ENCODE measurements at places on chromosomes 12 and 14.

DNA sequence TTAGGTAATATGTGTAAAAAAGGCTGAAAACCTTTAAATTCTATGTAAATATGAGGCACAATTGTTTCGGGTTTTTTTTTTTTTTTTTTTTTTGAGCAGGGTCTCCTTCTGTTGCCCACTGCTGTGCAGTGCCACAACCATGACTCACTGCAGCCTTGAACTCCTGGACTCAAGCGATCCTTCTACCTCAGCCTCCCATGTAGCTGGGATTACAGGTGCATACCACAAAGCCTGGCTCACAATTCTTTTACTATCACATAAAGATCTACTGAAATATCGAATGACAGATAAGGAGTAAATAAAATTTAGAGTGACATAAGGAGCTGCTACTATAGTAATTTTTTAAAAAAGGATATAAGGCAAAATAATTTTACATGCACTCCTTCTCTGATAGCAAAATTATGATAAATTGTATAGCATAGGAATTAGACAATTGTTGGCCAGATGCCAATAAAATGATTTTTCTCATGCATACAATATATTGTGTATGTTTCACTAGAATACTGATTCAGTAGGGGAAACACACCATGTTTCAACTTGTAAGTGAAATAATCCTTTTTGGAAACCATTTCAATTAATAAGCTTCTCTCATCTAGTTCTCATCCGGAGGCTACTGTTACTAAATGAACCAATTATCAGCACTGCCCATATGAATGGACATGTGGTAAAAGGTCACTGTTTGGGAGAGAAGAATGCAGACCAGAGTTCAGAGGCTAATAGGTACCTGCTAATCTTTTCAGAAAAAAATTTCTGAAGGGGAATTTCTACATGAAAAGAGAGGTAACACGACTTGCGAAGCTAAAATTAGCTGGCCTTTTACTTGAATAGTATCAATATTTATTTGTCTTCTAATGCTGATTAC, 108.4 kb downstream of the PPP1R12A start:
- no peak for ATAC-seq

DNA sequence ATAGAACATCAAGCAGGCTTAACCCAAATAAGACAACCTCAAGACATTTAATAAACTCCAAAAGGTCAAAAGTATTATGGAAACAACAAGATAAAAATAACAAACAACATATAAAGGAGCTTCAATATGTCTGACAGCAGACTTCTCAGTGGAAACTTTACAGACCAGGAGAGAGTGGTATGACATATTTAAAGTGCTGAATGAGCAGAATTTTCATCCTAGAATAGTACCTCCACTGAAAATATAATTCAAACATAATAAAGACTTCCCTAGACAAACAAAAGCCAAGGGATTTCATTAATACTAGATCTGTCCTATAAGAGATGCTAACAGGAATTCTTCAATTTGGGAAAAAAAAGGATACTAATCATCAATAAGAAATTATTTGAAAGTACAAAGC, 1005.0 kb downstream of the TMTC2 start:
- no peak for ATAC-seq

- ATAC-seq: no peak
Measured at GRCh38 chr12:26941215-26941594, 2.9 kb downstream of the FGFR1OP2 start.

DNA sequence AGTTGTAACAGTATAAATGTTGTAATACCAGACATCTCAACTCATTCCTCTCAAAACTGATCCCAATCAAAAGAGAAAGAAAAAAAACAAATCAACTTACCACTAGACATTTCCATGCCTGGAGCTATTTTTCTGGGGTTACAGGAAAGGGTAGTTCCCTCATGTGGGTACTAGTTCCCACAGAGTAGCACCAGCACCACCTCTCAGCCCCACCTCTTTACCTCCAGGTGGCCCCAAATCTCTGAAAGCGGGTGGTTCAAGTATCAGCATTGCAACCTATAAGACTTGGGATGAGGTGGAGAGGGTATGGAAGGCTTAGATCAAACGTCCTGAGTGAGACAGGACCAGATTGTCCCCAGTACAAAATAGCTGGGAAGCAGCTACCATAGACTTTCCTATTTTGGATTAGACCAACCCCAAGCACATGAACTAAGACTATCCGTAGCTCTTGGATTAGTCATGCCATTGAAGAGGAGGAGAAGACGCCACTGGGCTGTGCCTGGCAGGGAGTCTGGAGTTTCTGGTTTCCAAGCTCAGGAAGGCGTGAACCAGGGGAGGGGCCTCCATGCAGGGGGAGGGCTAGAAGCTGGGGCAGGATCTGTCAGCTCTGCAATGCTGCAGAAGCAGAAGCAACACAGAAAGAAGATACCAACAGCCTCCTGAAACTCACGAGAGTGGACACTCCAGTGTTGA, at the start of gene SLC39A2:
SLC39A2 (plus strand) TSS at position 620 of the 693 bp plus-strand sequence. CDS start 154 bp downstream, outside the sequence.
- ATAC-seq: no peak

DNA sequence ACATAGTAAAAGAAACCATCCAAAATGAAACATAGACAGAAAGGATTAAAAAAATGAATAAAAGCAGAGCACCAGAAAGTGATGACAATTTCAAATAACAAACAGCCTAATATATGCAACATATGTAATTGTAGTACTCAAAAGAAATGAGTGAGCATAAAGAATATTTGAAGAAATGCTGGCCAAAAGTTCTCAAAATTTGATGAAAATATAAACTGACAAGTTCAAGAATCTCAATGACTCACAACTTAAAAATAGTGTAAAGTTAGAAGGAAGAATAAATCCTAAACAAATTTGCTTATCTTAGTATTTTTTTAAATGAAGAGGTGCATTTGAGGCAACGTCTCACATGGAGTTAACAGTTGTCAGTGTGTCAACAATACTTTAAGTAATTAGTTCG, 498.9 kb downstream of the SLC6A15 start:
- no peak for ATAC-seq

DNA sequence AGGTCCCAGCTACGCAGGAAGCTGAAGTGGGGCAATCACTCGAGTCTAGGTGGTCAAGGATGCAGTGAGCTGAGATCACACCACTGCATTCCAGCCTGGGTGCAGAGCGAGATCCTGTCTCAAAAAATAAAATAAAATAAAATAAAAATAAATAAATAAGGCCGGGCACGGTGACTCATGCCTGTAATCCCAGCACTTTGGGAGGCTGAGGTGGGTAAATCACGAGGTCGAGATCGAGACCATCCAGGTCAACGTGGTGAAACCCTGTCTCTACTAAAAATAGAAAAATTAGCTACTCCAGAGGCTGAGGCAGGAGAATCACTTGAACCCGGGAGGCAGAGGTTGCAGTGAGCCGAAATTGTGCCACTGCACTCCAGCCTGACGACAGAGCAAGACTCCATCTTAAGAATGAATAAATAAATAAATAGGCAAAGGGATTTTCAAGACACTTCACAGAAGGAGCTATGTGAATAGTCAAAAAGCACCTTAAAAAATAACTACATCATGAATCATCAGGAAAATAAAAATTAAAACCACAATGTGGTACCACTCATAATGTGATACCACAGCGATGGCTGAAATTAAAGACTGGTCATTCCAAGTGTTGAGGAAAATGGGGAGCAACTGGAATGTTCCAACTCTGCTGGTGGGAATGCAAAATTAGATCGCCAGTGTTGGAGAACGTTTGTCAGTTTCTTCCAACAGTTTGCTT, 92.9 kb upstream of the TBX3 start:
- no peak for ATAC-seq

GRCh38 chr14:64637735-64638473, 66.3 kb upstream of the PLEKHG3 start:
- ATAC-seq: no peak

GRCh38 chr12:129753586-129753985, 150.2 kb downstream of the TMEM132D start:
- ATAC-seq: no peak

GRCh38 chr12:29317556-29318363, 63.2 kb downstream of the ERGIC2 start:
- ATAC-seq: peak; percentile 98

DNA sequence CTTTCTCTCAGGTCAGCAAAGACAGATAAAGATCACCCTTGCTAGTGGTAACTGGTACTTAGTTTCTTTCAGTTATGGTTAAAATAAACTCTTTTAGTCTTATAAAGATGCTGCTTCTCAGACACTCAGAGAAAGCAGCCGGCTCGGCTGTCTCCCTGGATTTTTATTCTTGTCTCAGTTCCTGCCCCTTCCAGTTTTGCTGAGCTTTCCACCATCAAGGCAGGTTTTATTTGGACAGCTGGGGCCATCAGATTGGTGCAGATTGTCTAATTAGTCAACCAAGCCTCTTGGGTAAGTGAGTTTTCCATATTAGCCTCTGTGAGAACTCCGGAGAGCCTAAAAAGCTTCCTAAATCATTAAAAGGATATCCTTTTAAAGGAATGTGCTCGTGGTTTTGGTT, 130.8 kb upstream of the BMP4 start:
- no peak for ATAC-seq

GRCh38 chr12:42145197-42145549, 499 bp upstream of the GXYLT1 start:
- no peak for ATAC-seq

DNA sequence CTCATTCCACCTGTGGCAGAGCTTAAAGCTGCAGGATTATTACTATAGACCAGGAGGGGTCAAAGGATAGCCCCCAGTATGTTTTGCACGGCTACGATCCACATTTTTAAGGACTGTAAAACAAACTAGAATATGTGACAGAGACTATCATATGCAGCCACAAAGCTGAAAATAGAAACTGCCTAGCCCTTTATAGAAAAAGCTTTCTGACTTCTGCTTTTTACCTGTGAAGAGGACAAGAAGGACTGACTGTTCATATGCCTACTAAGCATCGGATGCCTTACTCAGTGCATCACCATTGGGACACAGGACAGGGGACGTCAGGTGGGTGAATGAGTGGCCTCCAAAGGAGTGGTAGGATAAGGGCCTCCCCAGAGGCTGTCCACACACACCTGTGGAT, 29.8 kb downstream of the SPTB start:
- no peak for ATAC-seq

- ATAC-seq: no peak
Measured at GRCh38 chr12:121630791-121631355, 4.5 kb downstream of the ORAI1 start.

- ATAC-seq: no peak
Measured at GRCh38 chr12:128052331-128052730, 214.6 kb upstream of the TMEM132C start.

DNA sequence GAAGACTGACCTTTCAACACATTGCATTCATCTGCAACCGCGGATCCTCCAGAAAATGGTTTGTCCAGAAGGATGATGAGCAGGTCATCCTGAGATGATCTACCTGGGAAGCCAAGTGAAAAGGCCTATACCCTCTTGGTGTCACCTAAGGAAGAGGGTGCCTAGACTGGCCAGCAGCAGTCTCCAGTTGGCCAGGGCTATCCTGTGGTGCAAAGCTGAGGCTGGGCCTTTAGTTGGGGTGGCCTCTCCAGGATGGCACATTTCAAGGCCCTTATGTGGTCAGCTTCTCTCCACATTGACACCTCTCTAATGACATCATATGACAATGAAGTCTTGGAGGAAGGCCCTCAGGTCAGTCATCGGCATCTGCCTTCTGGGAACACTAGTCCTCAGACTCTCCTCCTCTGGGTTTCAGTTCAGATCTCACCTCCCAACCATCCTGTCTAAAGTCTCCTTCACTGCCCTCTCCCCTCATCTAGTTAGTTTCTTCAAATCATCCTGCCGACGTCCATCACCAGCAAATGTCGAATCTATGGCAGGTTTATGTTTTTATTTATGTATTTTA, 3.3 kb upstream of the SLC22A17 start:
- no peak for ATAC-seq

DNA sequence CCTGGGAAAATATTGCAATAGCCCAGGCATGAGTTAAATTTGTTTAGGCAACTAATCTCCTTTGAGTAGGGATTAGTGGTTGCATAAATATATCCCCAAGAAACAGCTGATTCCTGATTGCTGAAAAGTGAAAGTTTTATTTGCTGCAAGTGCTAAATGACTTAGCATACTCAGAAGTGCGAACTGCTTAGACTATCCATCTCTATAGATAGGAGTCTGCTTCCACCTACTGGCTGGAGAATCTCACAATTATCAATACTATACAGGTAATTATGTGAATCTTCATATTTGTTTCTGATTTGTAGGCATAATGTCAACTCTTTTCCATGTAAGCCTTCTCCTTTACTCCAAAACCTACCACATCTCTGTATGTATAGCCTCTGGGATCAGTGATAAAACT, 12.0 kb upstream of the SLCO1B3 start:
- ATAC-seq: no peak

DNA sequence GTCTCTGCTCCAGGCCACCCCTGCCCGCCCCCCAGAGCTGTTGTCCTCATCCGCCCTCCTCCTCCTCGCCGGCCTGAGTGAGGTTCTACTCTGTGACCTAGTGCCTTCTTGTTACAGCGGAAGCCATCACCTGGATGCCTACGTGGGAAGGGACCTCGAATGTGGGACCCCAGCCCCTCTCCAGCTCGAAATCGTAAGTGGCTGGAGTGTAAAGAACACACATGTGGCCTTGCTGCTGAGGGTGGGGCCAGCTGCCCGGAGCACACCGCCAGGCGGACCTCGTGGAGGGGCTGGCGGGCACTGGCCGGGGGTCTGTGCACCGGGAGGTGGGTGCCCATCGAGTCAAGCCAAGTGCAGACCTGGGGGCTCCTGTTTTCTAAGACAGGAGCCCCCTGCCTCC, 19.4 kb downstream of the MEG3 start:
- no peak for ATAC-seq

GRCh38 chr14:35766036-35766699, 42.9 kb downstream of the RALGAPA1 start:
- no peak for ATAC-seq

DNA sequence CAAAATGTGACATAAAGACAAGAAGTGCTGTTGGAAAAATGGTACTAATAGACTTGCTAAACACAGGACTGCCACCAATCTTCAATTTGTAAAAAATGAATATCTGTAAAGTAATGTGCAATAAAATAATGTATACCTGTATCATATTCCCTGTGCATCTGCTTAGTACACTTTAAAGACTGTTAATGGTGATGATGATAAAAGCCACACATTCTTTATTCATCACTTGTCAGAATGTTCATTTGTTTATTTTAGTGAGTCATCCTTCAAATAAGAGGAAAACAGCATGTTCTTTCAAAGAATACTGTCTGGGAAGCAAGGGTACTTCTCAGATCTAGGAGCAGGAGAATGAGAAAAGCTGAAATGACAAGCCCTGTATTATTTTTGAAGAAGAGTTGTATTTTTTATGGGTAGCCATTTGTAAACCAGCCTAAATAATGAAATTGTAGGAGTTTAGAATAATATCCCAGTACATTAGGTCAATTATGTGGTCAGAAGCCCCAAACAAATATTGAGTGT, 78.3 kb upstream of the PSMA6 start:
- ATAC-seq: no peak

Data from activated CD4-positive, CD25-positive, alpha-beta regulatory T cell treated with anti-CD3 and anti-CD28 coated beads, Interleukin-2, amount 50 U/mL, for 24 hours (primary cell).